HepG2 (cell line): ENCODE measurements at places on chromosomes 7 and 10.

GRCh38 chr7:131674131-131674530 lies 117.7 kb upstream of the PODXL start:
- no peak for DNase-seq

DNA sequence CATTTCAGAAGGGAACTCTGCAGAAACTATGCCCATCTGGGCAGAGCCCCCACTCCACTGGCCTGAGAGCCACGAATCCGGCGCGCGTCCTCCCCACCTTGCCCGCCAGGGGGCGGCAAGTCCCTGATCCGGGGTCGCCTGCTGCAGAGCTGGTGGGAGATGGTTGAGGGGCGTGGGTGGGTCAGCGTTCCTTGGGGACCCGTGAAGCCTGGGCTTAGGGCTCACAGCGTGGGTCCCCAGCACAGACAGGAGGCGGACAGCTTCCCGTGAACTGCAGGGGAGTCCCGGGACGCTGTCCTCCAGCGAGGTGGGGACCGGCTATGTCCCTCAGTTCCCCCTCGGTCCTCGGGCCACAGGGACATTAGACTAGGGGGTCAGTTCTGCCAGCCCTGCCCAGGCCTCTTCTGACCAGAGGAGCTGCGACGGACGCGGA lies 585 bp upstream of the POP7 start:
- DNase-seq, result peak; percentile 58

DNA sequence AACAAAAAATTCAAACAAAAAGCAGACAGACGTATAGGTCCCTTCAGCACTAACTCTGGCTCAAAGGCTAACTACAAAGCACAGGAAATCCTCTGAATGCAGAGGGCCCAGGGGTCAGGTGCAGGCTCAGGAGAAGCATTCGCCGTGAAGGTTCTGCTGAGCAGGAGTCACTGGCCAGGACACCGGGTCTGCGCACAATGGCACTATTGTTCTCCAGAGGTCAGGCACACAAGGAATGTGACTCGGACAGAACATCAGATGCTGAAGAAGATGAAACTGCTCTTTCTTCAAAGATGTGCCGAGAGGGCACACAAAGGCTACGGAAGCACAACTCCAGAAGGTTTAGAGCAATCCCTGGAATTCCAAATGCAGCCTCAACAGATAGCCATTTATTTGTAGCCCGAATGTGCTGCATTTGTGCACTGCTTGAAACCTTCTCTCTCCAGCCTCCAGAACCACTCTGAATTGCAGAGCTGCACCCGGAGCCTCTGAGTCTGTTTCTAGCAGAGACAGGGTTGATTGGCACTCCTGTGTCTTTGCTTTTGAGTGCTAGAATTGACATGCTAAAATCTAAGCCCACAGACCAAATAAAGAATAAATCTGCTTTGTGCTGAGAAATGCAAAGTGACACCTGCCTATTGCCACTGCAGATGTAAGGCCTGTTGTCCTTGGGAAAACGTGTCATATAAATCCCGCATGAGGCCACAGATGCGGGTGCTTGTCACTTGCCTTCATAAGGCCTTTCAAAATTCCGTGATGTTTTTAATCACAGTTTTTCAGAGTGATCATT lies 85.4 kb upstream of the AFAP1L2 start:
- DNase-seq, result peak; percentile 99

GRCh38 chr7:150787321-150788281 lies 12.6 kb downstream of the TMEM176B start:
- DNase-seq, result no peak

DNA sequence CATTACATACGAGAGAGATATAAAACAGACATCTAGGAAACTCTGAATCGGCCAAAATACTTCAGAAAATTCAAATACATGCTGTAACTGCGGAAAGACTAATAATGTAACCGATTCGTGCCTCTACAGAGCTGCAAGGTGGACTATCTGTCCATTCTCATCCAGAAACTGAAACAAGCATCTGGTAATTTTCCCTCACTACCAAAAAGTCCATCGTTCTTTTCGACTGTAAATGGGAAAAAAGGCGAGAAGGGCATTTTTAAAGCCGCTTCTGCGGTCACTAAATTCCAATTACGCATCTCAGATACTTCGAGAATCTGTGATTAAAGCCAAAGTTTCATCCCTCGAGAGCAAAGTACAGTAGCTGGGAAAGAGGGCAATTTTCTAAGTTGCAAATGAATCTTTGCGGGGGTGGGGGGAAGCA lies 1.3 kb downstream of the OGA start:
- no peak for DNase-seq

DNA sequence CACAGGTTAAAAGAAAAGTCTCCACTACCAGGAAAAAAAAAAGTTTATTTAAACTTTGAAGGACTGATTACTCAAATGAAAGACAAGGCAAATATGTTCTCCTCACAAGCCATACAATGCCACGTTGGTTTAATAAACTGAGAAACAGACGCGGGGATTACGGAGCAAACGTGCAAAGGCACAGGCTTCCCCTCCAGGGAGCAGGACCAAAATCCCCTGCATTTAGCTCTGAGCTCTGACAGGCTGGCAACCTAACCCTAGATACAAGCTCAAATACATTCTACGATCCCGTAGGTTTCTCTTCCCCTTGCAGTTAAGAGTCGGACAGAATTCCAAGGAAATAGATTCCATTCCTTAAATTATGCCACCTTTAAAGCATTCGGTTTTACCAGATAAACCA lies 7.7 kb upstream of the GRB10 start:
- DNase-seq, result no peak

GRCh38 chr10:127990846-127991542 lies 84.1 kb downstream of the PTPRE start:
- DNase-seq, result no peak

DNA sequence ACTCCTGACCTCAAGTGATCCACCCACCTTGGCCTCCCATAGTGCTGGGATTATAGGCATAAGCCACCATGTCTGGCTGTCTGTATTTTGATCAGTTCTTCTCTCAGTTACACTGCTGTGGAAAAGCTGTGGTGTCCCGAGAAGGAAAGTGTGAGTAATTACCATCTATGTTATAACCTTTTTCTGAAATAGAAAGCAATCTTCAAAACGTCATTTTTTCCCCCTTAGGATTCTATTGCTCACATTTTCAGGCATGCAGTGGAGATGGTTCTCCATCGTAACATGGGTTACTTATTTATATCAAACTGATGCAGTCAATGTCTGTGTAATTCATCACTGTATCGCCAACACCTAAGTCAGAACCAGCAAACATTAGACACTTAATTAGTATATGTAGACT lies 103.5 kb upstream of the FAM3C start:
- DNase-seq, result no peak

DNA sequence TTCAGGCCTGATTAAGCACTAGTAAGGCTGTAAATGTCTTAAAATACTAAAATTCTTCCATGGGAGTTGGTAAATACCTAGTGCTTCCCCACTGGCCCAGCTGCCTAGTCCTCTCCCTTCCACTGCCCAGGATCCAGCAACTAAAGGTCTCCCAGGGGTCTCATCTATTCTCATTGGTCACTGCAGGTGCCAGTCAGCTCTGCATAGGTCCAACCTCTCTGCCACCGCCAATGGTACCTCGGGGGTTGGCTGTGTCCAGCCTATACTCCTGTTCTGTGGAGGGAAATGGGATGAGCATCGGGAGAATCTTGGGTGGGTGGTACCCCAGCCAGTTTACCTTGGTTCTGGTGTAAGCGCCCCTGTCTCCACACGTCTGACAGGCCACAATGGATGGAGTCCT lies 6.1 kb upstream of the CREB5 start:
- no peak for DNase-seq

DNA sequence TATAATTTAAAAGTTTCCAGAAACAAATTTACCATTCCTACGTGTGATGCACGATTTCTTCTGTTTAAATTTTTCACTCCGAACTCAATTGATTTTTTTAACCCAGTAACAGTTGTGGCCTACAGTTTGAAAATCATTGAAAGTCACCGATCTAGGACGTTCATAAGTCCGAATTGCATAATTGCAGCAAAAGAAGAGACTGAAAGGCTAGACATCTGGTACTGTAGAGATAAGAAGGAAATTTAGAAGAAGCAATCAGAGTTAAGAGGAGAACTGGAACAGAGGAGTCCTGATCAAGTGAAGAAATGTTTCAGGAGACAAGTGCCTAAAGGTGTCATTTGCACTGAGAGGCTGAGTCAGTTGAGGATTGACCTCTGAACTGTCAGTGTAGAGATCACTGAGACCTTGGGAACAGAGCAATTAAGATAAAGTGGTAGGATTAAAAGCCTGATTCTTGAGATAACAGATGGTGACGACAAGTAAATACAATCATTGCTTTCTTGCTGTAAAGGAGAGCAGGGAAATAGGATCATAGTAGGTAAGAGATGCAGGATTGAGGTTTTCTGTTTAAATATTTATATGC lies 73.5 kb downstream of the ZFAND4 start:
- peak; percentile 25 for DNase-seq

- DNase-seq, result peak; percentile 0
Observed at GRCh38 chr7:13920053-13920697, 69.3 kb downstream of the ETV1 start.

- DNase-seq, result no peak
Observed at GRCh38 chr10:63711361-63711760, 190.2 kb downstream of the REEP3 start.

GRCh38 chr7:84162125-84162524 lies 32.5 kb downstream of the SEMA3A start:
- DNase-seq, result no peak

GRCh38 chr10:62559481-62560200 lies 185.5 kb downstream of the ZNF365 start:
- DNase-seq, result no peak

DNA sequence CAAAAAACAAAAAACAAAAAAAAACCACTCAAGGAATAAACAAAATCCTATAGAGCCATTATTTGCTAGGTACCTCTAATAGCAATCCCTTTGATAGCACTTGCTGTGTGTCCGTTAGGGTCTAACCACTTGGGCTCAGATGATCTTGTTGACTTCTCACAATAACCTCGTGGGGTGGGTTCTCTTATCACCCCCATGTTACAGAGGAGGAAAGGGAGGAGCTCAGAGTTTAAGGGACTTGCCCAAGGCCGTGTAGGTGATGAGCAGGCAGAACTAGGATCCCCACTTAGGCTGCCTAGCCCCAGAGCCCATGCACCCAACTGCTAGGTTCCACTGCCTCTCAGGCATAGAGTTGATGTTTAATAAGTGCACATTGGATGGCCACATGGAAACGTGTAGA lies 131.1 kb downstream of the CAMK1D start:
- DNase-seq, result no peak

DNA sequence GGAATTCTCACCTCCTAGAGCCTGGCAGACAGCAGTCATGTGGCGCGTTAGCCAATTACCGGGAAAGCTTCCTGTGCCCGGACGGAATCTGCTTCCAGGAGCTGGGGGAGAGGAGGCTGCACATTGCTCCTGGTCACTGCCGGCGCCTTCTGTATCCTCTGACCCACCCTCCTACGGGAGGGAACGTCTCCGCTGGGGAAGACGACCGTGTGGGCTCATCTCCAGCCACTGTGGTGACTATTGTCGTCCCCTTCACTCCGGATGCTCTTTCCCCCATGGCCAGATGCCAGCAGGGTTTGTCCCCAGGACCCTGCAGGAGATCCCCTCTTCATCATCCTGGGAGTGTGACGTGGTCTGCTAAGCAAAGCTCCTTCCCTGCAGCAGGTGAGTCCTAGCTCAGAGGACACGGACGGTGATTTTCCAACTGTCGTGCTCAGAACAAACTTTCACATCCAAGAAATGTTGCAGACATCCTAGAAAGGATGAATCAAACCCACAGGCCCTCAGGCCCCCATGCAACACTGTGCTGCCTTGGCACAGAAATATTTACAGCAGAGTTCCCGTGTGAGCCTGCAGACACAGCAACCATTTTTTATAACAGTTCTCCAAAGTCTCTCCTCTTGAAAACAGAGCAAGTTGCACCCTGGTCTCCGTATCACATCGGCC lies 29.6 kb upstream of the FAM20C start:
- no peak for DNase-seq

DNA sequence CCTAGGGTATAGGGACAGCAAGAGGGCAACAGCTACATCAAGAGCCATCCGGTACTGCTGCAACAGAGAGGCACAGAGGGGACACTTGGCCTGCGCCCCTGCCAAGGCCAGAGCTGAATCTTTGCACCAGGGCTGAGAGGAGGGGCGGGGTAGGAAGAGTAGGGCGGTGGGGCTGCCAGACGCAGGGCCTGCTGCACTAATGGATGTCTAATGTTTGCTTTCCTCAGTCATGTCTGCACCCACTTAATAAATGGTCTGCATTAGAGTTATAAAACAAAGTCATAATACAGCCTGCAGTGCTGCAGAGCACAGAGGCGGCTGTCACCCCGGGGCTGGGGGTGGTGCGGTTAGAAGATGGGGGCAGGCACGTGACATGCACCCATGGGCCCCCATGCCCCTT lies 42.2 kb upstream of the SLC29A3 start:
- no peak for DNase-seq

GRCh38 chr10:70418713-70419112 lies 14.8 kb downstream of the EIF4EBP2 start:
- DNase-seq, result no peak

DNA sequence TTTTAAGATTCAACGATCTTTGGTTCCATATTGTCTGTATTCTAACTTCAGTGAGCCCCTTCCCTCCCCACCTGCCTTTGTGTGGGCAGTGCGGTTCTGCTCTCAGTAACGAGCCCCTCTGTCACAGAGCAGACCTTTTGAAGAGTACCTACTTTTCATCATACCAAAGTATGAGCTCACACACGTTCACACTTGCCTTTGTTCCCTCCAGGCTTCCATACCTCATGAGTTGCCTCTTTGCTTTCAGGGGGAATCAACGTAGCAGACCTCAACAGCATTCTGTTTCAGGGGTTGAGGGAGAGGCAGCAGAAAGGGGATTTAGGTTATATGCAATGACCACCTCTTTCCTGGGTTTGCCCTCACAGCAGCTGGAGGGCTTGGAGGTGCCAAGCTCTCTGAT lies 211.4 kb upstream of the MDFIC start:
- DNase-seq, result no peak

DNA sequence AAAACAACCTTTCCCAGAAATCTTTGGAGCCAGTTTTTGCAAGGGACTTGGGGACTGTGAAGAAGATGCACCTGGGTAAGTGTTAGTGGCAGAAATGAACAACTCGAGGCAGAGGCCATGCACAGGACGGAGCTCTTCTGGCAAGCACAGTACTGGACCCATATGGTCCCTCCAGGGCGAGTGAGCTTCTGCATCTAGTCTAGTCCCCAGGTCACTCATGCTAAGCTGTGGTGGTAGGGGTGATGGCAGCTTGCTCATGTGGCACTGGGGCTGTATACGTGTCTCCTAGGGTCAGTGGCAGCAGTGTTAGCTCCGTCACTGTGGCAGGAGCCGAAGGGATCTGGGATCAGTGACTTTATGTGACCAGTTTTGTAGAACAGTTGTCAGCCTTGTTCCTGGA lies 9.3 kb upstream of the LRRC61 start:
- no peak for DNase-seq
